ENCODE measurements at places on chromosomes 7 and 10.

GRCh38 chr10:73974309-73974946 is 23.5 kb upstream of the VCL start:
- no peak for DNase-seq

GRCh38 chr10:71945819-71946474 is 18.2 kb upstream of the CHST3 start:
- DNase-seq, result no peak

GRCh38 chr10:118562851-118563250 is 32.6 kb downstream of the PRLHR start:
- DNase-seq, result no peak

DNA sequence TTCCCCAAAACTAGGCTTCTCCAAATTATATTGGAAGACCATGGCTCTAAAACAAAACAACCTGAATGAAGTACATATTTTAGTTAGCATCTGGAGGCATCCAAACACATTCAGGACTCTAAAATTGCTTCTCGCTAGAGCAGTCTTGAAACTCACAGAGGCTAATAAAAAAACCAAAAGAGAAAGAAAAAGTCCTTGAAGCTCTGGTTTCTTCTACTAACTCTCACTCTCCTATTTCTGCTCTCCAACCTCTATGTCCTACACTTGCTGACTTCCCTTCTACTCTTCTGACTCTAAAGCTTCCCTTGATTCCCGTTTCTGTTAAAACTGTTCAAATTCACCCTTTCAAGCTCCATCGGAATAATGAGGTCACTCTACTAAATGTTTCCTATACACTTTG is 370.7 kb upstream of the HPS1 start:
- DNase-seq, result no peak

DNA sequence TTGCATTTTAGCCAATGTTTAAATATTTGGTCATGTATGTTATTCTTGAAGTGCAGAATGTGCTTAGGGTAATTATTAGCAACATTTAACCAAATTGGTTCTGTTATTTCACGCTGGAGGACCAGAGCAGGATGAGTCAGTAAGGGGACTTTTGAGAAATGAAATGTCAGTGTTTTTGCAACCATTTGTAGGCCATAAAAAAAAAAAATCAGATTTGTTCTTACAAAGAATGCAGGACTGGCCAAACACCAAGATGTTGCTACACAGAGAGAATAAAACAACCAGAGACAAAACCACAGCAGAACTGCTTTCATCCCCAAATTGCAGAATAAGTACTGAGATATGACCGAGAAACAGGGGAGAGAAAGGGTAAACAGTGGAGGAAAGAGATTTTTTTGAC is 62.1 kb downstream of the TPST1 start:
- no peak for DNase-seq

GRCh38 chr7:22319424-22320403 is 37.2 kb downstream of the RAPGEF5 start:
- peak; percentile 22 for DNase-seq

DNA sequence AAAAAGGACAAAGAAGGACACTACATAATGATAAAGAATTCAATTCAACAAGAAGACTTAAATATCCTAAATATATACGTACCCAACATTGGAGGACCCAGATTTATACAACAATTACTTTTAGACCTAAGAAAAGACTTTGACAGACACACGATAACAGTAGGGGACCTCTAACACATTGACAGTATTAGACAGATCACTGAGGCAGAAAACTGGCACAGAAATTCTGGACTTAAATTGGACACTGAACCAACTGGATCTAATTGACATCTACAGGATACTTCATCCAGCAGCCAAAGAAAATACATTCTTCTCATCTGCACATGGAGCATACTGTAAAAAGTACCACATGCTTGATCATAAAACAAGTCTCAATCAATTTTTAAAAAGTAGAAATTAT is 103.8 kb downstream of the DGKI start:
- no peak for DNase-seq

DNA sequence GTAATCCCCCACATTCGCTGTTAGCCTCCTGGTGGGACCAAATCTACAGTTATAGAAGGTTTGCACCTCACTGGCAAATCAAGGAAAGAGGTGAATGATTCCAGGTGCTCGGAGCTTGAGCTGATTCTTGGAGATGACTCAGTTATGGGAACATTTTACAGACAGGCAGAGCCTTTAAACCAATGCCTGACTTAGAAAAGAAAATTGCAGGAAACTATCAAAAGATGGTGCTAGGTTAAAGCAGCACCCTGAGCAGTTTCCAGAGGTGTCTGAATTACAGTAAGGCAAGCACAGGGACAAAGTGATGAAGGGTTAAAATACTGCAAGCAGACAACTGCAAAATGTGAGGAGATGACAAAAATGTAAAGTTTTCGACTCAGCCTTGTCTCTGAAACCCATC is 2.9 kb downstream of the LRRTM3 start:
- no peak for DNase-seq

DNA sequence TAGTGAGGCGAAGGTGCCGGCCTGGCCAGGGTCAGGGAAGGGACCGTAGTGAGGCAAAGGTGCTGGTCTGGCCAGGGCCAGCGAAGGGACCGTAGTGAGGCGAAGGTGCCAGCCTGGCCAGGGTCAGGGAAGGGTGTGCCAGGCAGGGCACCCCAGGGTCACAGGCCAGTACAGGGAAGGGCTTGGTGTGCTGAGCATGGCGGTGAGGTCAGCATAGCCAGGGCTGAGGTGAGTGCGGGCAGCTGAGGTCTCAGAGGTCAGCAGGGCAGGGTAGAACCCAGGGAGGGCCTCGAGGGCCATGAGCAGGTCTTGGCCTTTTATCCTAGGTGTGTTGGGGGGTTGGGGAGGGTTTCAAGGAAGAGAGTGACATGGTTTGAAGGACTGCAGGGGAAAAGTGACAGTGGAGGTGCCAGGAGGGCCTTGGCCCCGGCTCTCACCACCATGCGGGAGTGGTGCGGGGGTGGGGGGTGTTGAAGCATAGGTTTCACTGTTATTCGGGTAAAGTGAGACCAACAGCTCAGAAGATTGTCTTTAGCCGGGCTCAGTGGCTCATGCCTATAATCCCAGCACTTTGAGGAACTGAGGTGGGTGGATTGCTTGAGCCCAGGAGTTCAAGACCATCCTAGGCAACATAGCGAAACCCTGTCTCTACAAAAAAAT is 93.3 kb downstream of the CHST15 start:
- DNase-seq, result no peak

DNA sequence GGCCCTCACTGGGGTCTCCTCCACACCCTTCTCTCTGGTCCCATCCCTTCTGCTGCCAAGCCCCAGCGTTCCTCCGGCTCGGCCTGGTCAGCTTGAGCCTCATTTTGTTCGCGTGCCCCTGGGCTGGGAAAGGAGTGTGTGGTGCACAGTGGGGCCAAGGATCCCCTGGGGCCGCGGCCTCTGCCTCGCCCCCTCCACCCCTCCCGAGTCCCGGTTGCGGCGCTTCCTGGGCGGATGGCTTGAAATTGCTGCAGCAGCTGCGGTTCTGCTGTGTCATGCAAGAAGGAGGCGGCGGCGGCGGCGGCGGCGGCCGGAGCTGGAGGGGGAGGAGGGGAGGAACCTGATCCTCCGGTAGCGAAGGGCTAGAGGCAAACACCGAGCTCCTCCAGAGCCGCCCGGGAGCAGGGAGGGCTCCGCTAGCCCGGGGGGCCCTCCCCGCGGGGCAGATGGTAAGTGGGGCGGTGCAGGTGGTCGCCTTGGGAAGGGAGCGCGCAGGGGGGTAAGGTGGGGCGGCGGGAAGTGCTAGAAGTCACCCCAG is 217.8 kb upstream of the MKLN1 start:
- DNase-seq, result peak; percentile 80

GRCh38 chr7:156963472-156963871 is 14.0 kb downstream of the NOM1 start:
- no peak for DNase-seq

DNA sequence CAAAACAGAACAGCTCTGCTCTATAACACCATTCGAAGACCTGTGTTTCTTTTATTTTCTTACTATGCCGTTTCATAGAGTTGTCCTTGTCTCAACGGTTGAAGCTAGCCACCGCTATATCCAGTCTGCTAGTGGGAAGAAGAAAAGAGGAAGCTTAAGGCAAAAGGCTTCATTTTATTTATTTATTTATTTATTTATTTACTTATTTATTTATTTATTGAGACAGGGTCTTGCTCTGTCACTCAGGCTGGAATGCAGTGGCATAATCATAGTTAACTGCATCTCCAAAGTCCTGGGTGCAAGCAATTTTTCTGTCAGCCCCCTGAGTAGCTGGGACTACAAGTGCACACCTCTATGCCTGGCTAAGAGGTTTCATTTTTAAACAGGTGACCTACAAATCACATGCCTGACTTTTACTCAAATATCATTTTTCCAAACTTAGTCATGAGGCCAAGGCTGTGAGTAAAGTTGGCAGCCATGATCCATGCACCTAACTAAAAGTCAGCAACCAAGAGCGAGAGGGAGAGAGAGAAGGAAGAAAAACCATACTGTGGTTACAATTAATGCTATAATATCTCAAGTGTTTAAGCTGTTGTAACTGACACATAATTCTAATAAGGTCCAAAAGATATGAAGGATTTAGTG is 1305.3 kb upstream of the LRRTM3 start:
- no peak for DNase-seq

DNA sequence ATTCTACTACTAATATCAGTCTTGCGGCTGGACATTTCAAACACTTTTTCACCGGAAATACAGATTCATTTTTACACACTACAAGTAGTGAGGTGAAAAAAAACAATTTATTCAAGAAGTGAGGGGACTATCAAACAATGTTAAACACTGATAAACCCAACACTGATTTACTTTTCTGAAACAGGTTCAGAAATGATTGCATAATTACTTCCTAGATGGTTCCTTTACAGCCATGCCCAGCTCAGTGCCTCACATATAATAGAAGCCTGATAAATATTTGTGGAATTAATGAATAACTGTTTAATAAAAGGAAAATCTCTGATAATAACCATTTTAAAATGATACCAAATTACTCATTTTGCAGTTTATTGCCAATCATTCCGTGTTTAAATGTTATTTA is 34.6 kb downstream of the FRA10AC1 start:
- DNase-seq, result no peak

DNA sequence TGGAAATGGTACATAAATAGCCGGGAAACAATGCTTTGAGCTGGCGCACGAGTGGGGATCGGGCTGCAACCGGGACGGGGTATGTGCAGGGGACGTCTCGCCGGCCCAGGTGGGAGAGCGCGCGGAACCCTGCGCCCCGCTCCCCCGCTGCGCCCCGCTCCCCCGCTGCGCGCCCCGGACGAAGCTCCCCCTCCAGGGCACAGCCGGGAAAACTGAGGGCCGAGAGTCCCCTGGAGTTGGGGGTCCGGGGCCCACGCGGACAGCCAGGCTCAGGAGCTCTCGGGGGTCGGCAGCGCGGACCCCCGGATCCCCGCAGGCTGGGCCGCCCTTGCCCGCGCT is 514 bp downstream of the RADIL start:
- no peak for DNase-seq

DNA sequence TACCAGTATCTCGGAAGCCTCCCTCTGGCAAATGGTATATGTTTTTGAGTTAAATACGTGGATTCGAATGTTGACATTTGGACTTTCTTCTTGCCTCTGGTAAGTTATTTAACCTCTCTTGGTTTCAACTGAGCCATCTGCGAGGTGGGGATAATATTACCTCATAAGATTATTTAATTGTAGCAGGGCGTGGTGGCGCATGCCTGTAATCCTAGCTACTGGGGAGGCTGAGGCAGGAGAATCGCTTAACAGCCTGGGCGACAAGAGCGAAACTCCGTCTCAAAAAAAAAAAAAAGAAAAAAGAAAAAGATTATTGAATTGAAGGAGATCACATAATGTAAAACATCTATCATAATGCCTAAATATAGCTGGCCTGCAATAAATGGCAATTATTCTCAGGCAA is 396 bp upstream of the TAF5 start:
- DNase-seq, result no peak

- peak; percentile 81 for DNase-seq
These were observed 58.3 kb upstream of the GJD4 start for GRCh38 chr10:35546824-35547225.

GRCh38 chr10:58217612-58218011 is 50.1 kb downstream of the IPMK start:
- DNase-seq, result no peak

DNA sequence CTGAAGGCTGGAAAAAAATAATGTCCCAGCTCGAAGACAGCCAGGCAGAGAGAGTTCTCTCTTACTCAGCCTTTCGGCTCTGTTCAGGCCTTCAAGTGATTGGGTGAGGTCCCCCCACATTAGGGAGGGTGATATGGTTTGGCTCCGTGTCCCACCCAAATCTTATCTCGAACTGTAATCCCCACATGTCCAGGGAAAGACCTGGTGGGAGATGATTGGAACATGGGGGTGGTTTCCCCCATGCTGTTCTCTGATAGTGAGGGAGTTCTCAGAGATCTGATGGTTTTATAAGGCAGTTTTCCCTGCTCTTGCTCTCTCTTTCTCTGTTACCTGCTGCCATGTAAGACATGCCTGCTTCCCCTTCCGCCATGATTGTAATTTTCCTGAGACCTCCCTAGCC is 36.6 kb upstream of the LEP start:
- DNase-seq, result no peak

DNA sequence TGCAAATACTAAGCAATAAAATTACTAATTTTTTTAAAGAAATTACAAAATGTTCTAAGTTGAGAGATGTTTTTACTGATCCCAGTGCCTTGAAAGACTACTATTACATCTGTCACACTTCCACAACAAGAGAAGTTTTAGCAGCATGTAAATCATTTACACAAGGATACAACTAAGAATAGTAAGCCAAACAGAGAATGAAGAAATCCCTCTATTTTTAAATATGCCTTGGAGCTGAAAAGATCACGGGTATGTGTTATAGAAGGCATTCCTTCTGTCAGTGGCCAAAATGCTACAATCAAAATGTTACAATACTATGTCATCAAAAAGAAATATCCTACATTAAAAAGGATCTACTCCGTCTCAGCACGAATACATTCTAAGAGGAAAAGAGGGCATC is 52.6 kb downstream of the LARP4B start:
- no peak for DNase-seq

DNA sequence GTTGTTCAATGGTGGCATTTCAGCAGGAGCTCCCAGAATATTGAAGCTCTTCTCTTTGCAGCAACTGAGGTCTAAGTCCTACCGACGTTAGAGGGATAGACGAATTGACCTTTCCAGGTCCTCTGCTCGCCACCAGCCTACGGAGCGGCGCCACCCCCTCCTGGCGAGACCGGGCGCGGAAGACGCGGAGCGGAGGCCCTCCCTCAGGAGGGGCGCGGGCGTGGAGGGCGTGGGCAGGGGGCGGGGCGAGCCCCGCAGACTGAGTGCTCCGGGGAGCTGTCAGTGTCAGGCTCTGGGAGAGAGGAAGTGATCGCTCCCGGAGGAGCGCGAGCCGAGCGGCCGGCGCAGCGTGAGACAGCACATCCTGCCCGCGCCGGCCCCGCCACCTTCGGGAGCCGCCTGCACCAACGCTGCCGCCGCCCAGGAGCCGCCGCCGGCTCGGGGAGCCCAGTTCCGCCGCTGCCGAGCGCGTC is at the start of gene DYNC1I1:
DYNC1I1 (plus strand) TSS at position 257 of the 473 bp plus-strand sequence. CDS start 32,176 bp downstream, outside the sequence.
- DNase-seq, result peak; percentile 75

DNA sequence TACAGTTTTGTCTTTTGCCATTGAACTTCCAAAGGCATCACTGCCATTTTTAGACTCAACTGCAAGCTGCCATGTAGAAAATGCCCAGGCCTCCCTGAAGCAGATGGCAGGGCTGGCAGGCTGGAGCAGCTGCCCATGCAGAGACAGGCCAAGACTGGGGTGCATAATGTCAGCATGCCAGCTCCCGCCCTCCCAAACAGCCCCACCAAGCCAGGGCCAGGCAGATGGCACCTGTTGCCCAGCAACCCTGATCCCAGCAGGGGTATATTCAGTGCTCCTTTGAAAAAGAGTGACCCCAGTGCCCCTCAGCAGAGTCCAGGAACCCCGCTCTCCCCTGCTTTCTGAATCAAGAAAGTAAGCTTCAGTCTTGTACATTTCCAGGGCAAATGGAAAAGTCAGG is 32.6 kb downstream of the VSTM4 start:
- no peak for DNase-seq

All from T47D (cell line).